ENCODE measurements at places on chromosomes 16 and 17. TPM values are rescaled to one million over a fixed set of nuclear protein-coding genes. Genes with fewer than 3 reads are reported as not detected.

KRTAP4-6 gene
- total RNA-seq = not detected

TLCD1 gene
- 1.8 TPM for total RNA-seq

NPB gene
- 0.65 TPM for total RNA-seq

CMTM3 gene
- 63.1 TPM for total RNA-seq

CCL14 gene
- total RNA-seq = 32.7 TPM

C1QTNF8 gene
- not detected for total RNA-seq

RTN4RL1 gene
- total RNA-seq = 0.10 TPM

Data from vein endothelial cell (primary cell).